ENCODE measurements at places on chromosomes 11 and 22. TPM values are rescaled to one million over a fixed set of nuclear protein-coding genes. Genes with fewer than 3 reads are reported as not detected.
A peak's percentile ranks its signal among the peaks of the same experiment; 100 is the strongest.

The APLNR gene
- polyA plus RNA-seq, result 110 TPM

GRCh38 chr11:66951135-66951534 lies 7.0 kb downstream of the PC start:
- DNase-seq, result no peak

DNA sequence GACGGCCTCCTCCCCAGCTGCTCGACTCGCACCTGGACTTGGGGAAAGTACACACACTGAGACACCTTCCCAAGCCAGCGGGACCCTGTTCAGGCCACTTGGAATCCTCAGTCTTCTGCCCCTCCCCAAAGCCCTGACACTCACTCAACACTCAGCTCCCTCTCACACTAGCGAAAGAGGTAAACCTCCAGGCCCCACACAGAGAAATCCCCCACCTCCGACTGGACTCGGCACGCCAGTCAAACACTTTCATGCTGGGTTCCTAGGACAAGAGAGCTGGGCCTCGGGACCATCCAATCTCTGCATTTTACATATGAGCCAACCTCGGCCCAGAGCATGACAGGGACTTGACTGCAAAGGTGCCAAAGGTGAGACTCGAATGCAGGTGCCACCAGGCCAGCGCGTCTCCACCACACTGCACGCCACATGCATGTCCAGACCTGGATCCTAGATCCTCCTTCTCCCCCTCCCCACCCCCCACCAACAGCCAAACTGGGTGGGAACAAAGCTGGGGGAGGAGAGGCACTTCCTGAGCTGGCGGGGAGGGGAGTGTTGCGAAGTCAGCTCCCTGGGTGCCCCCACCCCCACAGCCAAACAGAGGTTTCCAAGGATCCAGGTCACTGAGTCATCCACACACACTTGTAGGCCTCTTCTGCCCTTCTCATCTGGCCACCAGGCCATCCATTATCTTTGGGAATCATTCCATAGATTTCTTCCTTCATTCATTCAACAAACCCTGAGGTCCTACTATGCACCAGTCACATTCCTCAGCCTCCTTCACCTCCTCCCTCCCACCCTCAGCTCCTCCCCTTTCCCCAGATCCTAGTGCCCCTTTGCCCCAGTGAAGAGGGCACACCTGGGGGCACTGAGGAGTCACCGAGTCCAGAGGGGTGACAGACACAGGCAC lies 10.7 kb upstream of the CD5 start:
- no peak for DNase-seq

DNA sequence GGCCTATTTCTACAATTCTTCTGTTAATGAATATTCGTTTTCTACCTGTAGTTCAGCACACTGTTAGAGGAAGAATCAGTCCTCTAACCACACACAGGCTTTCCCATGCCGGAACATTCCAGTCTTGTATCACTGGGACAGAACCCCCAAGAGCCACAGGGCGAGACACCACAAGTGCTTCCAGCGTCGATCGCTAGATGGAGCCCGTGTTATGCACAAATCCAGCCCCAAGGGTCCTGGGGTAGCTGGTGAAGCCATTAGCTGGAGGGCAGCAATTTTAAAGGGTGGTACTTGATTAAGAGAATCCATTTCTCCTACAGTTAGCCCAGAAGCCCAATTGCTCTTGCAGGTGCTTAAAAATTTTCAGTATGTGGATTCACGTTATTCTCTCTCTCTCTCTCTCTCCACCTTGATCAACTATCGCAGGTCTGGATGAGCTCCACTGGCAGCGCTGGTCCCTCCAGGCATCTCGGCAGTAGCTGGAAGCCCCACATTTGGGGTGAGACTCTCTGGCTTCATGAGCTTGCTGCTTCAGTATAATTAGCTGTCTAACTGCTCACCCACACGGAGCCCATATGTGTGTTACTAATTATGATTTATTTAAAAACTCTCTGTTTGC lies 148.2 kb upstream of the SNX19 start:
- peak; percentile 45 for DNase-seq

DNA sequence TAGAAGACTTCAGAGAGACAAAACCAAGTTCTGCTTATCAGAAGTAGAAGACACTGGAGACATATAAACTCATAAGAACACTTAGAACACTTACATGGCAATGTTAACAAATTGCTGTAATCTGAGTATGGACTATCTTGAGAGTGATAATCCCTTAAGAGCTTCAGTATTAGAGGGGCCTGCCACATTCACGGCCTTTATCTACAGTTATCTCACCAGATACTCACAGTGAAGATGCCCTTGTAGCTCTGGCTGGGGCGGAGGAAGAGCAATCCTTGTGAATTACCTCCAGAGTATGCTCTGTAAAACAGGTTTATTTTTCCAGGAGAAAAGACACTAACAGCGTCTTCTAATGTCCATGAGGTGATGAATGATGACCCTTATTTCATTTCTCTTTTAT lies 762.8 kb downstream of the FAM181B start:
- no peak for DNase-seq

- DNase-seq, result no peak
Measured at GRCh38 chr11:120432056-120433018, 79.2 kb upstream of the GRIK4 start.

DNA sequence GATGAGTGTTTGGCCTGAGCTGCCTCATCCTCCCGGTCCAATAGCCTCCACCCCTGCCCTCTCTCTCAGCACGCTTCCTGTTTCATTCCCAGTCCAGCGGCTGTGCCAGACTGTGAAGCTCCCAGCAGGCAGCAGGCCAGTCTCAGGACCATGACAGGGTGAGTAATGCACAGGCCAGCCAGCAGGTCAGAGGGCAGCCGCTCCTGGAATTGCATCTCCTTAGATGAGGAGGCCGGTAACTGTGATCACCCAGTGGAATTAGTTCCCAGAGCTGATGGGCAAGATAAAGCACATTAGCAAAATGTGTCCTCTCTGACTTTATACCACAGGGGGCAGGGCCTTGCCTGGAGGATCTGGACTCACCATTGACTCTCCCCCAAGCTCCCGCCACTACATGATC lies 251.2 kb downstream of the ETS1 start:
- peak; percentile 36 for DNase-seq

GRCh38 chr11:122734848-122735496 lies 79.5 kb downstream of the UBASH3B start:
- no peak for DNase-seq

DNA sequence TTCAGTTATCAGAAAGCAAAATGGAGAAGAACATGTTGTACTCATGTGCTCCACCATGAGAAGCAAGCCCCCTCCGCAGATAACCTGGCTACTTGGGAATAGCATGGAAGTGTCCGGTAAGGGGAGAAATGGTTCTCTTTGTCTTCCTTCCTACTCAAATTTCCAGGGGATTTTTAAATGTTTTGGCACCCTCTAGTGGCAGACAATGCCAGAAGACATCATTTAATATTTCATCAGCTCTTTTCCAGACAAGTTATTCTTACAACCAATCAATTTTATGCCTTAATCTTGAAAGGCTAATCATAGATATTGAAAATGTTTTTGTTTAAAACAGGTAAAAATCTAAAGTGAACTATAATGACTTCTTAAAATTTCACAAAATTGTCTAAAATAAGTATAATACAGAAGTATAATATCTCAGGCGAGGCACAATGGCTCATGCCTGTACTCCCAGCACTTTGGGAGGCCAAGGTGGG lies 15.7 kb downstream of the CRTAM start:
- peak; percentile 73 for DNase-seq

- DNase-seq, result no peak
Measured at GRCh38 chr11:38060920-38061319, 1462.9 kb upstream of the RAG2 start.
